Activated CD4-positive, CD25-positive, alpha-beta regulatory T cell treated with anti-CD3 and anti-CD28 coated beads, Interleukin-2, amount 50 U/mL, for 16 hours (primary cell): ENCODE measurements at places on chromosomes 7 and 10.

DNA sequence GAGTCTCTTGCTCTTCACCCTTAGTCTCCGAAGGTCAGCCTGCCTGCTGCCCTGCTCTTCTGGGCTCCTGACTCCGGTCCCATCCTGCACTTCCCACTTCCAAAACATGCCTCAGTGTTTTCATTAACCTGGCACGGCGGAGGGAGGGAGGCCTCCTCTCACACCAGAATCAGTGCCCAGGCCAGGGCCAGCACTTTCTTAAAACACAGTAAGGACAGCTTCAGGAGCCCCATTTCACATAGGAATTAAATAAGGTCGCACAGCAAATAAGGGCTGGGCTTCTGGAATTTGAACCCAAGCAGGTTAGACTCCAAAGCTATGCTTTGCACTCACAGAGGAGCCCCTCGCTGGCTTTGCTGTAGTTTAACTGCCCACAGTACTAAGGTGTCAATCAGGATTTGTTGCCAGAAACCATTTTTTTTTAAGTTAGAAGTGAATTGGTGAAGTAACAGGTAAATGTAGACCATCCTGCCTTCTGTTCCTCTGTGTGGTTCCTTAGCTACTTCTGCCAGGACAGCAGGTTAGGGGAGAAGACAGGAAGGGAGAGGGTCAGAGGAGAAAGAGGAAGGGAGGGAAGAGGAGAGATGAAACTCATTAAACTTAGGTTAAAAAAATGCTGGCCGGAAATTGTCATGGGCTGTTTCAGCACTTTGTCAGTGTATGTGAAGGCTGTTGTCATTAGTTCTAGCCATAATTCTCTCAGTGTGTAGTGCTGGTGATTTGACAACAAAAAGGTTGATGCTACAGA is 1.1 kb downstream of the RASSF4 start:
- DNase-seq: no peak

DNA sequence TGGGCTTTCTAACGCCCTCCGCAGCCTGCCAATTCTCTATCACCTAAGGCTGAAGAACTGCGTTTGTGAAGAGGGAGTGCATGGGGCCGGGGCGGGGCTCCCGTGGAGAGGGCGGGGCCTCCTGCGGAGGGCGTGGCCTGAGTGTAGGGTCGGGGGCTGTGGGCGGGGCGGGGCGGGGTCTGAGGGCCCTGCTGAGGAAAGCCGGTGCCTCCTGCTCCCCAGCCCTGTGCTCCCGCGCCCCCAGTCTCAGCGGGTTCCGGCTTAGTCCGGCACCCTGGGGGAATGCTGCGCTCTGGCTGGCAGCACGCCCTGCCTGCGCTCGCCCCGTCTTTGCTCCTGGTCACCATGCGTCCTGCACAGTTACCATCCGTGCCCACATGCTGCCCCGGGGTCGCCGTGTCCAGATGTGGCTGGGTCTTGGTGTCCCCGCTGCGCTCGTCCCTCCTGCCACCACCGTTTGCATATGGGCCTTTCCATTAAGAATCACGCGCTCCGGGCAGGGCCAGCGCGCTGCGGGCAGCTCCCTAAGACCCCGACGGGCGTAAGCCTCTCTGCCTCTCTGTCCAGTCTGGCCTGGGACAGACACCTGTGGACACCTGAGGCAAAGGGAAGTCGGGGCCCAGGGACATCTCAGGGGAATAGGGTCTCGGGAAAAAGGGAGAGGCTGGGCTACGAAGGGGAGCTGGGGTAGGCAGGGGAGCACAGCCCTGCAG is 144.0 kb upstream of the RET start:
- no peak for DNase-seq

DNA sequence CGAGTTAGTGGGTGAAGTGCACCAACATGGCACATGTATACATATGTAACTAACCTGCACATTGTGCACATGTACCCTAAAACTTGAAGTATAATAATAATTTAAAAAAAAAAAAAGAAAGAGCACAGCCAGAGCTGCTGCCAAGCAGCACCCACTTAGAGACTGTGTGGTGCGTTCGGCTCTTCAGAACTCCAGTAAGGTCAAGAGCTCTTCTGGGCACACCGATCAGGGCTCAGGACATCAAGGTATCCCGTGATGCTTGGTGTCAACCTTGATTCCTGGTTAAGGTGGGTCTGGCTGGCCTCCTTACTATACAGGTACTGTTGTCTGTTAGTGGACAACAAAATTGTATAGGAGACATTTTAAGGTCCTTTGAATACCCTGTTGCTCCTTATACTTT is 385.7 kb upstream of the AKR1E2 start:
- no peak for DNase-seq

GRCh38 chr7:112453505-112454171 is 3.4 kb downstream of the IFRD1 start:
- no peak for DNase-seq

GRCh38 chr10:53909791-53910190 is 891.2 kb downstream of the PCDH15 start:
- DNase-seq: no peak

- DNase-seq: no peak
Measured at GRCh38 chr10:51860257-51860656, 160.9 kb upstream of the CSTF2T start.

GRCh38 chr7:87451187-87451586 is 24.3 kb downstream of the ABCB4 start:
- DNase-seq: no peak

DNA sequence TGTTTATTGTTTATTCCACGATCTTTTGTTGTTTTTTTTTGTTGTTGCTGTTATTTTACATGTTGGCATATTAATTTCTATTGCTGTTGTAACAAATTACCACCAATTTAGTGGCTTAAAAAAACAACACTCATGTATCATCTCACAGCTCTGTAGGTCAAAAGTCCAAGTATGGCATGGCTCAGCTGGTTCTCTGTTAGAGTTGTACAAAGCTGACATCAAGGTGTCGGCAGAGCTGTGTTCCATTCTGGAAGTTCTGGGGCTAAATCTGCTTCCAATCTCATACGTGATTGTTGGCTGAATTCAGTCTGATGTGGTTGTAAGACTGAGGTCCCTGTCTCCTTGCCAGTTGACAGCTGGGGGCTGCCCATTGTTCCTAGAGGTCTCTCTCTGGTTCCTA is 60.2 kb upstream of the FAM133B start:
- DNase-seq: no peak

- DNase-seq: no peak
Measured at GRCh38 chr10:52083422-52083821, 230.7 kb upstream of the DKK1 start.

- DNase-seq: no peak
Measured at GRCh38 chr10:102682981-102683380, 31.2 kb downstream of the ARL3 start.

GRCh38 chr7:155233311-155234157 is 64.1 kb upstream of the INSIG1 start:
- no peak for DNase-seq

- no peak for DNase-seq
Measured at GRCh38 chr10:71520042-71520441, 123.3 kb downstream of the CDH23 start.

GRCh38 chr7:2173189-2173827 is 59.4 kb downstream of the MAD1L1 start:
- DNase-seq: no peak

- no peak for DNase-seq
Measured at GRCh38 chr7:82348251-82348650, 95.3 kb downstream of the CACNA2D1 start.

DNA sequence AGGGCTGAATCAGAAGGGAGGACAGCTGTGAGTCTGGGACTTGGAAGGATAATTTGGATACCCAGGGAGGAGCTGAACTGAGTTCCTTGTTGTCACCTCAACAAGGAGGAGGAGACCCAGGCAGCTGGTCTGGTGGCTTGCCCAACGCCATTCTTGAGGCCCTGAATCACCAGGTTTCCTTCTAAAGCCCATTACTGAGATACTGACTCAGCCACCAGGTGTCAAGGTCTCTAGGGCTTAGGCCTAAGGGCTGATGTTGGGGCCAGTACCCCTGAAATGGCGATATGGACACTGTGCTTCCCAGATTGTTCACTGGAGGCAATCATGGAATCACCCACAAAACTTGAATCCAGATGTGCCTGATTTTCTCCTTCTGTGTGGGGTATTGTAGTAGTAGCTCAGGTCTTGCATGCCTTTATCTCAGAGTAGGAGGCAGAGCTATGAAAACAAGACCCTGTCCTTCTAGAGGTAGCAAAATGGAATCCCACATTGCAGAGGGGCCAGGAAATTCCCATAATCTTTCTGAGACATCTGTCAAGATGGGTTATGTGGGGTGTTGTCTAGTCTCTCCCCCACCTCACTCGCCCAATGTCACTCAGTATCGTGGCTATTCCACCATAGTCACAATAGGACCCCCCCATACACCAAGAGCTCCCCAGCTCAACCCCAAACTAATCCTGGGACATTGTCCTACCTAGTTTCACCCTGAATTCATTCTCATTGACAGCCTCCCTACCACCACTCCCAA is 1.8 kb upstream of the ATG9B start:
- no peak for DNase-seq

DNA sequence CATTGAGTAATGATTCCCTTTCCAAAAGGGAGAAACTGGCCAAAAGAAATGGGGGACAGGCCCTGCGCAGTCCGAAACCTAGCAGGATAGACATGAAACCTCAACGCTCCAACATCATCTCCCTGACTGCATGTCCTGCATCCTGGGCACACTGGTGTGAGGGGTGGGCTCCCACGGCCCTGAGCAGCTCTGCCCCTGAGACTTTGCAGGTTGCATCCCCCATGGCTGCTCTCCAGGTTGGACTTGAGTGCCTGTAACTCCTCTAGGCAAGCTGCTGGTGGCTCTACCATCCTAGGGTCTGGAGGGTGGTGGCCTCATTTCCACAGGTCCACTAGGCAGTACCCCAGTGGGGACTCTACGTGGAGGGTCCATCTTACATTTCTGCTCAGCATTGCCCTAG is 16.3 kb upstream of the CRYGN start:
- no peak for DNase-seq

GRCh38 chr10:110209454-110209925 is 2.1 kb downstream of the MXI1 start:
- DNase-seq: no peak

DNA sequence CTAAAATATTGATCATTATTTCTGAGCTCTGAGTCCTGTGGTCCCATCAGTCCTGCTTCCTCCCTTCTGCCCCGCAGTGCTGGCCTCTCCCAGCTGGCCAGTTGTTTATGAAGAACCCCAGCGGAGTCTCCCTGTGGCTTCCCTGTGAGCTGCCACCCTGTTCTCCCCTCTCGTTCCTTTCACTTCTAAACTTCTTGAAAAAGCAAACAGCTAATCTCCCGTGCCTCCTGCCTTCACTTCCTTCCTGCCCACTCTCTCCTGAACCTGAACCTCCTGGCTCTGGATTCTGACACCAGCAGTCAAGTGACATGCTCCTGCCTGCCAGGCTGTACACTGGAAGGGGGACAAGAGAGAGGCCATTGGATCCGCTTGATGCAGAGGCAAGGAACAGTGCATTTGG is 63.7 kb upstream of the ZPBP start:
- no peak for DNase-seq

DNA sequence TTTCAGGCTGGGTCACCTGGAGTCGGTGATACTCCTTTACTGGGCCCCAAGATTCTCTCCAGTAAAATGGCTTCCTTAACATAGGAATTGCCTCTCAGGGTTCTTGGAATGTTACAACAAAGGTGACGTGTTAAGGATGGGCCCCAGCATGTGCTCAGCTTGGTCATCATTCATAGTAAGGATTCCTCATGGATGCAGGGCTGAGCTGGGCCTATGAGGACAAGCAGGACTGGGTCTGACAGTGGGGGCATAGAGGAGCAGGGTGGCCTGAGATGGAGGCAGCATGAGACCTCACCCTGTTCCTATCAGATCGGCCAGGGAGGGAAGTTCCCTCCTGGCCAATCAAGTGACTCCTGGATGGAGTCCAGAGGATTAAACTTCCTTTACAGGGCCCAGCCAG is 12.8 kb upstream of the MBL2 start:
- DNase-seq: no peak

GRCh38 chr10:13400196-13400965 is 52.3 kb upstream of the SEPHS1 start:
- no peak for DNase-seq

DNA sequence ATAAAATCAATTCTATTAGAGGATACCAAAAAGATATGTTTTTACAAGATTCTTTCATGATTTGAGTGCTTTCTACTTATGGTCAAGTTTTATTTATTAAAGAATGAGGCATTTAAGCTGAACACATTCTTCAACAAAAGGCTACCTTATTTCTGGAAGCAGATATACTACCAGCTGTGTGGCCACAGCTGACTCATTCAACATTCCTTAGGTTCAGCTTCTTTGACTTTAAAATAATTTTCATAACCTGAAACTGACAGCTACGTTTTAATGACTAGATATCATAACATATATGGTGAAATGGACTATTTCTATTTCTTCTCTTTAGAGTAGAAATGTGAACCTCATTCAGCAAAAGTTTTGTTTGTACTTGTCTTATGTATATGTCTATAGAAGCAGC is 414.2 kb upstream of the SEMA3C start:
- no peak for DNase-seq

GRCh38 chr10:131001438-131001837 is 310.1 kb downstream of the TCERG1L start:
- DNase-seq: no peak

DNA sequence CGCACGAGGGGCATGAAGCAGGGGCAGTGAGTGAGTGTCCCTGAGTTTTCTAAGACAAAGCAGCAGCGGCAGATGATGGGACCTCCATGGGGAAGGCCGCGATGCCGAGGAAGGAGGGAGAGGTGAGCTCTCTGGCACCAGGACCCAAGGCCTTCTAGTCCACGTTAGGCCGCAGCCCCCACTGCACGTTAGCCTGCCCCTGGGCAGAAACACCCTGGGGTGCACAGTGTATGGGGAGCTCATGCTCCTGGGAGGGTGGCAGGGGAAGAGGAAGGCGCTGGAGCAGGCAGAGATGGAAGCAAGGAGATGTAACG is 97.3 kb upstream of the IKZF1 start:
- no peak for DNase-seq

DNA sequence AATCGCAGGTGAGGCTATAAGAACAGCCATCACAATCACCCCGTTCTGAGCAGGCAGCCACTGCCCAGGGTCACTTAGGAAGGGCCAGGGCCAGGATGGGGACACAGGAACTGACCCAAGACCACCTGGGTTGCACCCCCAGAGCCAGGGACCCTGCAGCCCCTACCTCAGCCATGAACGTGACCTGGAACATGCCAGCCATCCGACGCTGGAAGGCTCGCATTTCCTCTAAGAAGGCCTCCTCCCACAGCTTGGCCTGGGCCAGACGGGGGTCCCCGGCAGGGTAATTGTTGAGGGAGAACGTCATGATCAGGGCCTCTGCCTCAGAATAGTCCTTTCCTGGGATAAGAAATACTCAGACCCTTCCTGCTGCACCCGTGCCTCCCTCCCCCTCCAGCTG is 5.0 kb downstream of the NPC1L1 start:
- no peak for DNase-seq

- DNase-seq: no peak
Measured at GRCh38 chr7:64774204-64774842, 19.9 kb upstream of the ZNF138 start.

GRCh38 chr10:17655567-17656146 is 11.7 kb downstream of the STAM start:
- no peak for DNase-seq

GRCh38 chr7:113774182-113774807 is 144.5 kb downstream of the PPP1R3A start:
- DNase-seq: no peak
